ENCODE measurements at places on chromosomes 5 and 9.

- DNase-seq: no peak
These were observed 21.4 kb downstream of the GOLGA2 start for GRCh38 chr9:128254362-128254761.

GRCh38 chr5:51495672-51496071 lies 112.4 kb downstream of the ISL1 start:
- no peak for DNase-seq

GRCh38 chr5:6183391-6184390 lies 194.7 kb downstream of the MED10 start:
- DNase-seq: no peak

DNA sequence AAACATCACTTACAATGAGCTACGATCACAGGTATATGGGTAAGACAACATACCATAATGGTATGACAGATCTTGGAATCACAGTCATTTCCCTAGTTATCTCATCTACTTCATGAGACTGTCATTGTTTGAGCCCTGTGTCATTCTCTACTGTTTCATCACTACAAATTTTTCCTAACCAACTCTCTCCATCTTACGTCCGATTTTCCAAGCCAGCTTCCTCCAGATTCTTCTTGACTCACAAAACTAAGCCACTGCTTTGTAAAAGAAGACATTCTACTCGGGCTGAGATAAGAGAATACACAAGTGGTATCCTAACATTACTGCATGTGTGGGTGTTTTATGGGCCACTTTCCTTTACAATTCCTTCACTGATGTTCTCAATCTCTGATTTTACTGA lies 49.6 kb downstream of the SERINC5 start:
- DNase-seq: no peak

DNA sequence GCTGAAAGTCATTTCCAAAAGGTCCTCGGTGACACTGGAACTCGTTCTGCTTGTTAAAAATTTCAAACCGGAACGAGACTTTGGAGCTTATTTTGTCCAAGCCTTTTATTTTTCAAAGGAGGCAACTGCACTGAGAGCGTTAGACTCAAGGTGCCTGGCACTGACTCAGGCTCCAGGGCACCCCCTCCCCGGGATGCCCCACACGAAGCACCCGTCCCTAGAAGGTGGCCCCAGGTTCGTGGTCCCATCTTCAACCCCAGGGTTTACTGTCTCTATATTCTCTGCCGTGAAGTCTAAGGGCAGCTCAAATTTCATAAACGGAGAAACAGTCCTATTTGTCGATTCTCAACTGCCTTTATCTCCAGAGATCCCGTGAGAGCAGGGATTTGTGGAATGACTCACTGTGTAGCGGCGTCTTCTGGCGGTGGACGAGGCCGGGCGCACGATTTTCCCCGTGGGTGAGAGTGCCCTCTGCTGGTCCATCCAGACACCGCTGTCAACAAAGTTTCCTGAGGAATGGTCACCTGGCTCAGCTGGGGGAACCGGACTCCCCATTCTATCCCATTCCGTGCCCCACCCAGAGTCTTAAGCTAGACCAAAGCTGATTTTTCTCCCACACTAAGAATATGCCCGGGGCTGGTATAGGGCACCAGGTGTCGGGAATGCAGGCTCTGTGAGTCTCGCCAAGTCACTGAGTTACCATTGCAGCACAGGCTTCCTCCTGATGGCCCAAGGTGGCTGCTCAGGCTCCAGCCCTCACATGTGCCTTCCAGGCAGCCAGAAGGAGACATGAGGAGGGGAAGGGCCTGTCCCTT lies 27.1 kb upstream of the SLC6A19 start:
- peak; percentile 88 for DNase-seq

DNA sequence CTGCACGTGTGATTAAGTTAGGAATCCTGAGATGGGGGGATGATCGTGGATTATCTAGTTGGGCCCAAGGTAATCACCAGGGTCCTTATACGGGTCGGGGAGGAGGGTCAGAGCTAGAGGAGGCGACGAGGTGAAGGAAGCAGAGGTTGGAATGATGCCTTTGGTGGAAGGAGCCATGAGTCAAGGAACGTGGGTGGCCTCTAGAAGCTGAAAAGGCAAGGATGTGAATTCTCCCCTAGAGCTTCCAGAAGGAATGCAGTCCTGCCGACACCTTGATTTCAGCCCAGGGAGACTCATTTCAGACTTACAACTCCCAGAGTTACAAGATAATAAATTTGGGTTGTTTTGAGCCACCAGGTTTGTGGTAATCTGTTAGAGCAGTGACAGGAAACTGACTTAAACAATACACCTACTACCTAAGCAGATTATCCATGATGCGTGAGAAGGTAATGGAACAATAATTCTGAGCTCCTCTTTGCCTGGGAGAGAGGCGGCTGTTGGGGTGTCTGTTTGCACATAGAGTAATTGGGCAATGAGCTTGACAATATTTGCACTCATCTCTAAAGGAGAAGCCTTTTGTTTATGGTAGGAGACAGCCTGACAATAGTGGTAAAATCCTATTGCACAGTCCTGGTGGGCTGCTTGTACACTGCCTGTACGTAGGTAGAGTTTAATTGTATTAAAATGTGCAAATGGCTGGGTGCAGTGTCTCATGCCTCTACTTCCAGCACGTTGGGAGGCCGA lies 129.3 kb upstream of the IER5L start:
- DNase-seq: peak; percentile 30

DNA sequence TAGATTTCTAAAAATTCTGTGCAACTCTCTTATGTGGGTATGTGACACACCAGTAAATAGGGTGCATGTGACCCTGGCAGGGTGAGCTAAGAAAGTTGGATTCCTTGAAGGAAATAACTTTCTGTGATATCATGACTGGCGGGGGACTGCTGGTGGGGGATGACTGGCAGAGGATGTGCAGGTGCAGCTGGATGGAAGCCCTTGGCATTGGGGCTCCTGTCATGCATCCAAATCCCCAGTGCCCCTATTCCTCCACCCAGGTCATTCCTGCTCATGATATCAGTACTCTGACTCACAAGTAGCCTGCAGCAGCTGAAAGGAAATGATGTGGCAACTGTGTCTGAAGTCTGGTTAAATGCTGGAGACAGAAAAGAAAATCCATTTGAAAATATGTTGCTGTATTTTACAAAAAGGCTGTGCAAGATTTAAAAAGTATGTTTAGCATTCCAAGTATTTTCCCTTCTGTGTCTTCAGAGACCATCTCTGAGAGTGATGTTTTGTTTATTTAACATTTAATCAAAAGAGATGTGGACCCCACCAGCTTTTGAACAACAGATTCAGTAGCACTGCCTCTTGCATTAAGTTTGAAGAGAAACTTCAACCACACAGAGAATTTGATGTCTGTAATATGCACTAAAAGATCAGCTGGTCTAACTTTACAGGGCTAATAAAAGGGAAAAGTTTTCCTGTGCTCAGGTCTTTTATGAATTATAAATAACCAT lies 17.9 kb upstream of the ZSWIM6 start:
- no peak for DNase-seq

DNA sequence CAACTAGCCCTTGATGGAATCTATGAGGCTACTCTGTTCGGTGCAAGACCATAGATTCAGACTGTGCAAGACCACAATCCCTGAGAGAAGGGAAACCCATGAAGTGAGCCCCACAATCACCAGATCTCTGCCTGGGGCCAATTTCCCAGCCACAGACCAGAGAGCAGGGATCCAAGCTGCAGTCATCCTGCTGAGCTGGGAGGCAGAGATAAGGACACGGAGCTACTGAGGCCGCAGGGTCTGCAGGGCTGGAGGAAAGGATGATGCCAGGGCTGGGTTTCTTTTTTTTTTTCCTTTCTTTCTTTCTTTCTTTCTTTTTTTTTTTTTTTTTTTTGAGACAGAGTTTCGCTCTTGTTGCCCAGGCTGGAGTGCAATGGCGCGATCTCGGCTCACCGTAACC lies 47.7 kb upstream of the FUBP3 start:
- no peak for DNase-seq

DNA sequence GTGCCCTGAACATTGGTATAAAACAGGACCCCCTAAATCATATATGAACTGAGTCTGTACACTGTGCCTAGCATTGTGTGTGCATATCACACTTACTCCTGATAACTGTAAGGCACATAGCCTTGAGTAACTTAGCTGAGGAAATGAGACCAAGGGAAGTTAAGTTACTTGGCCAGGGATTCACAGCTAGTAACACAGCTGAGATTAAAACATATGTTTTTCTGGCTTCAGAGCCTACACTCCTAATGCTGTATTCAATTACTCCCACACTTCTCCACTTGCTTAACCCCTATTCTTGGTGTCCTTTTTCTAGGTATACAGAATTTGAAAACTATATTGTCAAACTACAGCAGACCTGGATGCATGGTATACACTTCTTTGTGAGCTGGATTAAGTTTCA lies 12.8 kb downstream of the GHR start:
- DNase-seq: no peak

DNA sequence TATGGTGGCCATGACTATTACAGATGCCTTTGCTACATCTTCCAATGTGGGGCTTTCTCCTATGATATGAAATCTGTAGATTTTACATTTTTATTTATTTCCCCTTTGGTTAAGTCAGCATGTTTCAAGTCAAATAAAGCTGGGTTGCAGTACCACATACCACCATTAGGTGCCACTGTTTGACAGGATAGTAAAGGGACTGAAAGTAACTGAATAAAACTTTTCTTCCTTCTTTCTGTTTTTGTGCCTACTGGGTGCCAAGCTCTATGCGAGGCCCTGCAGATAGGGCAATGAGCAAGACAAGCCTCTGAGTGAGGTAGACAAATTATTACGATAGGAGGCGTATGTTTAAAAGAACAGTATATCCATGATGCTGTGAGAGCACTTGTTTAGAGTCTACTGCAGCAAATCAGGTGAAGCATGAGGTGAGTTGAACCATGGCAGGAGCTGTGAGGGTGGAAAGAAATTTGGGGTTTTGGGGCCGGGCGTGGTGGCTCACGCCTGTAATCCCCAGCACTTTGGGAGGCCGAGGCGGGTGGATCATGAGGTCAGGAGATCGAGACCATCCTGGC lies 64.8 kb downstream of the GDNF start:
- peak; percentile 13 for DNase-seq

- no peak for DNase-seq
These were observed 23.2 kb downstream of the FGD3 start for GRCh38 chr9:92970467-92970923.

DNA sequence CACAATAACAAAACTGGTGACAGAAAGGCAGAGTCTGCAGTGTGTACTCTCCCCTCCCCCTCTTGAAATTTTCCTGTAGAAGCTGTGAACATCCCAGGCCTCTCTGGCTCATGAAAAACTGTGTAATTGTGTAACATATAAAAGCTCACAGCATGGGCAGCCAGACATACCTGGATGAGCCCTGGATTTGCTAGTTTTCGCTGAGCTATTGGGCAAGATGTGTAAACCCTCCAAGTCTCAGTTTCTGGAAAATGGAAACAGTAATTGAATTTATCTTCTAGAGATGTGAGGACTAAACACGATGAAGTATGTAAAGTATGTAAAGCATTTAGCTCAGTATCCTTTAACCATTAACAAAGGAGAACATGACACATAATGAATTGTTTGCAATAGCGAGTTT lies 143.2 kb upstream of the ANKH start:
- DNase-seq: peak; percentile 82

DNA sequence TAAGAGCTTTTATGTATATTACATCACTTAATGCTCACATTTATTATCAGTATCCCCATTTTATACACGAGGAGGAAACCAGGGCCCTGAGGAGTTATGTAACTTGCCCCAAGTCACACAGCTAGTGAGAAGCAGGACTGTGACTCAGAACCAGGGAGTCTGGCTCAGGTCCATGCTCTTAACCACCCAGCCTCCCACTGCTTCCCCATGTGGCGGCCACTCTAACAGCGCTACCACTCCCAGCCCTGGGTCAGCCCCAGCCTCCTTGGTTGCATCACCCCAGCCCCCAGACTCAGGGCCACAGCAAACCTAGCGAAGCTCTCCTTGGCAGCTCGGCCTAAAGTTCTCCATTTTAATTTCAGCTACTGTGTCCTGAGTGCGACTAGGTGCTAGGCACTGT lies 159.1 kb downstream of the PAX5 start:
- no peak for DNase-seq

DNA sequence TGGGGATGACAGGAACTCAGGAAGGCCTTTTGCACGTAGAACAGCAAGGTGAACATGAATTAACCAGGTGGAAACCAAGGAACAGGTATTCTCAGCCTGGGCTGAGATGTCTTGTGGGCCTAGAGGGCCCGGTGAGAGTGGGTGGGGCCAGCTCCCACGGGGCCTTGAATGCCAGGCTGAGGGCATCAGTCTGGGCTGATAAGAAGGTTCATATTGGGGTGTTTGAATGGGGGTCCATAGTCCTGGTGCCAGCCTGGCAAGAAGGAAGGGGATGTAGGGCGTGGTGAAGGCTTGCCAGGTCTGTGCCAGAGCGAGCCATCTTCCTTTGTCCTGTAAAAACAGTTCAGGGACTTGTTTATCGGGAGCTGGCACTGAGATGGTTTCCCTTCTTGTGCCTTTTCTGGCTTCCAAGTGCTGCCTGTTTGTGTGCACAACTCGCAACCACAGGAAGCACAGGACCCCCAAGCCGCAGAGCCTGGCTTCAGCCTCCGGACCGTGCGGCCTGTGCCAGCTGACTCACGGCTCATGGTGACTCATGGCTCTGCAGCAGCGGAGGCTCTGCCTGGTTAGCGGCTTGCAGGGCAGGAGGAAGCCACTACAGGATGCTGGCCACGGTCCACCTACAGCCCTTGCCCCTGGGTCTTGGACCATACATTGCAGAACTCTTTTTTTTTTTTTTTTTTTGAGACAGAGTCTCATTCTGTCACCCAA lies 2.4 kb downstream of the CARD19 start:
- peak; percentile 68 for DNase-seq

DNA sequence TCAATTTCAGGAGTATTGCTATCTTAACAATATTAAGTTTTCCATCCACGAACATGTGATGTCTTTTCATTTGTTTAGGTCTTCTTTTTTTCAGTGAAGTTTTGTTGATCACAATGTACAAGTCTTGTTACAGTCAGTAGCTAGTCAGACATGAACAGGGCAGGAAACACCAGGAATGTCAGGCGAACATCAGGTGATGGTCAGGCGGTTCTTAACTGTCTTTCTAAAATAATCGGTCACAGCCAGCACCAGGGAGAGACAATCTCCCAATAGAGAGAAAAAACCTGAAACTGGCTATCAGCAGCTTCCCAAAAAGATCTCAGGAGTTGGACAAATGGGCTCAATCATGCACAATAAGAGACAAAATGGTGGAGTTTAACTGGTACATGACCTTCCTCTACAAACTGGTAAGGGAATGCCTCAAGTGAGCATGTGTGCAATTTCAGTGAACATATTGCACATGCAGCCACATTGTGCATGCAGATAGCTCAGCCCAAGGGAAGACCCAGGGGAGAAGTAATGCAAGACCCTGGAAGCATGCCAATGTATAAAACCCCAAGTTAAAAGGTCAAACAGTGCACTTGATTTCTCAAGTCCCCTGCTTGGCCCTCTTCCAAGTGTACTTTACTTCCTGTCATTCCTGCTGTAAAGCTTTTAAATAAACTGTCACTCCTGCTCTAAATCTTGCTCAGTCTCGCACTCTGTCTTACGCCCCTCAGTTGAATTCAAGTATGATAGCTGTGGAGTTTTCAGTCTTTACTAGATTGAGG lies 176.1 kb upstream of the RASEF start:
- peak; percentile 25 for DNase-seq

DNA sequence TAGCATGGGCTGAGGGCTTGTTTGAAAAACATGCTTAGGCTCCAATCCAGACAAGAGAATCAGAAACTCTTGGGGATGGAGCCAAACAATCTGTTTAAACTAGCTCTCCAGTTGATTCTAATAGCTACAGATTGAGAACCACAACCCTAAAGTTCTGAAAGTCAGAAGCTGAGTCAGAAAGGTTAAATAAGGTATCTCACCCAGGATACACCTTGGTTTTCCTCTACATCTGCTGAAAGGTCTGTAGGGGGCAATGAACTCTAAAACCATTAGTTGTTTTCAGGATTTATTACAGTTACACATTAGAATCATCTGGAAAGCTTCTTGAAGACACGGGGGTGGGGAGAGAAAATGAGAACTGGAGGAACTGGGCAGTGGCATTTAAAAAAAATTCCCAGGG lies 5.7 kb downstream of the GFM2 start:
- no peak for DNase-seq

All from HepG2 (cell line).